ENCODE measurements at places on chromosomes 6 and 20.

GRCh38 chr20:19813846-19814640 lies 56.0 kb downstream of the RIN2 start:
- peak; percentile 89 for DNase-seq

- DNase-seq = no peak
Observed at GRCh38 chr20:59170406-59171349, 7.1 kb downstream of the ZNF831 start.

DNA sequence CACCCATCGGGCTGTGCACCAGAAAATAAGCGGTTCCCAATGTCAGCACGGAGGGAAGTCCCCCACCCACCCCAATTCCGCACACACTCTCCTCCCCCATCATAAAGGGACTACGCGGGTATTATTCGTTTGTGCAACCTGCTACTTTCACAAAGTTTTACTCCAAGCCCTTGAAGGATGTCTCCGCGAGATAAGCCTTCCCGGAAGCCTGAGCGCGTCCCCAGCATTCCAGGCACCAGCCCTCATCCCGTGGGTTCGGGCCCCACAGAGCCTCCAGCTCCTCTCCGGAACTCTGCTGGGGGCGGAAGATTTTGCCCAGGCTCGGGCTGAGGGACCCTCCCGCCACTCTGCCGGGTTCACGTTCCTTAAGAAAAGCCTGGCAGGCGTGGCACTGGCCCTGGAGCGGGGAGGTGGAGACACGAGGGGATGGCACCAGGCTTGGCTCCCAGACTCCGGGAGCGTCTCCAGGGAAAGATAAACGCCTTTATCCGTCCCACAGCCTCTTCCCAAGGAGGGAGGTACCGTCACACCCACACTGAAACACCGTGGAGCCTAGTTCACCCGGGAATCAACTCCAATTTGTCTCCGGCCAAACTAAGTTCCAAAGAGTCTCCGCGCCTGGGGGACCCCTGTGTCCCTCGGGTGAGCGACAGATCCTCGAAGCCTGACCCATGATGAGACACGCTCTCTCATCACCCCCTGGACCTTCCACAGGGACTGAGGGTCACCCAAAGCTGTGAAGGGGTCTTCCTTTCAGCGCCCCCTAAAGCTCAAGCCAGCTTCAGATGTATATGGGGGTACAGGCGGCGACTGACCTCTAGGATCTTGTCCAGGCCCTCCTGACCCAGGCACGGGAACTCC lies 934 bp downstream of the KCNK5 start:
- DNase-seq = no peak

- no peak for DNase-seq
Observed at GRCh38 chr6:5072440-5072839, 12.7 kb upstream of the PPP1R3G start.

GRCh38 chr6:143621876-143622605 lies 55.7 kb upstream of the PHACTR2 start:
- DNase-seq = no peak

DNA sequence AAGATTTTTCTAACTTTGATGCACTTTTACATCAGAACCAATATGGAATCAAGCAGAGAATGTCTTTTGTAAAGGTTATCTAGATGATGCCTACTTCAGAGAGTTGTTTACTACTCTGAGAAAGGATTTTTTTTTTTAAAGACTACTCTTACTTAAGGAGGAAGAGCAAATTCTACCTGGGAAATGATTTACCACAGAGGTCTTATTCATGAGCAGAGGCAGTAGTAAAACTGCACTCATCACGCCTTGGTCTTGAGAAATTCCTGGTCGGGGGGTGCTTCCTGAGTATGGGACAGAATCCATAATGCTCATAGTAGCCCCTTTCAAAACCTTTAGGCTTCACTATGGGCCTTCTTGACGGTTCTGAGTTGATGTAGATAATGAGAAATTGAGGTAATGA lies 241.8 kb upstream of the PREP start:
- no peak for DNase-seq
